Activated naive CD4-positive, alpha-beta T cell treated with anti-CD3 and anti-CD28 coated beads, Interleukin-2, amount 10 ng/mL, durations not matched to agents 5 hours and 36 hours (primary cell): ENCODE measurements at places on chromosomes 11 and 22. TPM values are rescaled to one million over a fixed set of nuclear protein-coding genes. Genes with fewer than 3 reads are reported as not detected.

The TTC36 gene
- 0.55 TPM for total RNA-seq

The TREH gene
- total RNA-seq: not detected

The APLNR gene
- not detected for total RNA-seq

The LYVE1 gene
- total RNA-seq: not detected

The SYT8 gene
- not detected for total RNA-seq

The PTS gene
- total RNA-seq: 15.3 TPM

The FERMT3 gene
- 209 TPM for total RNA-seq

The HMGXB4 gene
- 29.3 TPM for total RNA-seq

The NOX4 gene
- total RNA-seq: not detected
